Cortex of kidney (tissue), 1 donor: ENCODE measurements at places on chromosomes 4 and X.

DNA sequence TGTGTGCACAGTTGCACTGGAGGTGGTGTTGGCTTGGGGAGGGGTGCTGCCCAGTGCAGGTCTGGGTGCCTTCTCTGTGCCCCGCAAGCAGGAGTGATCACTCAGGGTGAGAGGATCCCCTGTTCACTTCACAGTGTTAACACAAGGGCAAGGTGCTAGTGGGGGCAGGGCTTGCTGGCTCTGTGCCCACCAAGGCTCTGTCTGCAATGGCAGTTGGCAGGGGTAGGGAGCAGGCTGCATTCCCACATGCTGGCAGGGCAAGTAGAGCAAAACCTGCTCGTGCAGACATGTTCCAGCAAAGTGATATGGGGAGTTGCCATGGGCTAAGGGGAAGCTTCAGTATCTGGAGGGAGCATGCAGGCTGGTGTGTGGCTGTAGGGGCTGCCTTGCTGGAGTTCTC lies 428.0 kb downstream of the ZNF674 start:
- no peak for DNase-seq

DNA sequence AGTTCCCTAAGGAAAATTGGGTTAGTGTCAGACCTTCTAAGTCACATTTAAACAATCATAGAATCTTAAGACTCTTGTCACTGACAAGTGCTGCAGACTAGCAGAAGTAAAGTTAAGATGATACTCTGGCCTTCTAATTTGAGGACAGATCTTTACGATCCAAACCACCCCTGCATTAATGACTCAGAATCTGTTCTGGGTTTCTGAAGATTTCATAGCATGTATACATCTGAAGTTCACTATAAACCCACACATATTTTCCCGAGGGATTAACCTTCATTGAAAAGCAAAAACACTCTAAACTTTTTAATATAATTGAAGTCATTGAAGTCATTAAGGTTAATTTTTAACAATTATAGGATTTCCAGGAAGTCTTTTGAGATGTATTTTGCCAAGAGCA lies 674.3 kb downstream of the IQCM start:
- DNase-seq: no peak

GRCh38 chrX:137363559-137363958 lies 202.4 kb upstream of the ZIC3 start:
- no peak for DNase-seq

GRCh38 chr4:85029453-85029852 lies 63.0 kb upstream of the WDFY3 start:
- DNase-seq: no peak

DNA sequence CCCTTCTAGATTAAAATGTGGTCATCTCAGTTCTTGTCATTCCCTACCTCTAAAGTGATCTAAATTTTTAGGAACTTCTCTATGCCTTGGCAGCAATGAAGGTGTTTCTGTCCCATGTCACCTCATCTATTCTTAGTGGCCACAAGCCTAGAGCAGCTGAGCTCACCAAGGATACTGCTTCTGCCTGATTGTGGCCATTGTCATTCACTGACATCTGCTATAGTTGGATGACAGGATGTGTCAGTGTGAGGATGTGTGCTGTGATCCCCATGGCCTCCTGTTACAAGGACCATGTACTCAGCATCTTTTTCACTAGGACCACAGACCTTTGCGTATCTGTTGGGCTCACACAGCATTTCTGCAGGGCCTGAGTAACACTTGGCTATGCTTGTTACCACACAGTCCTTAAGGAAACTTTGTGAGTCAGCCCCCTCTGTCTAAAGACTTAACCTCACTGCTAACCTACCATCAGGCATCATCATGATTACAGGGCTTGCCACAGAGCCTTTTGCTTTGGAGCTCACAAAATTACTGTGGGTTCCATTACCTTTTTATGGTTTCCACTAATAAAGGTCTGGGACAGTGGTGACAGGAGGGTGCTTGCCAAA lies 421.0 kb downstream of the ADAM29 start:
- DNase-seq: no peak
